ENCODE measurements at places on chromosomes 7 and 10.

GRCh38 chr10:28788252-28788651 lies 110.9 kb downstream of the BAMBI start:
- DNase-seq = no peak

GRCh38 chr7:100466653-100467605 lies 2.9 kb upstream of the SPACDR start:
- no peak for DNase-seq

DNA sequence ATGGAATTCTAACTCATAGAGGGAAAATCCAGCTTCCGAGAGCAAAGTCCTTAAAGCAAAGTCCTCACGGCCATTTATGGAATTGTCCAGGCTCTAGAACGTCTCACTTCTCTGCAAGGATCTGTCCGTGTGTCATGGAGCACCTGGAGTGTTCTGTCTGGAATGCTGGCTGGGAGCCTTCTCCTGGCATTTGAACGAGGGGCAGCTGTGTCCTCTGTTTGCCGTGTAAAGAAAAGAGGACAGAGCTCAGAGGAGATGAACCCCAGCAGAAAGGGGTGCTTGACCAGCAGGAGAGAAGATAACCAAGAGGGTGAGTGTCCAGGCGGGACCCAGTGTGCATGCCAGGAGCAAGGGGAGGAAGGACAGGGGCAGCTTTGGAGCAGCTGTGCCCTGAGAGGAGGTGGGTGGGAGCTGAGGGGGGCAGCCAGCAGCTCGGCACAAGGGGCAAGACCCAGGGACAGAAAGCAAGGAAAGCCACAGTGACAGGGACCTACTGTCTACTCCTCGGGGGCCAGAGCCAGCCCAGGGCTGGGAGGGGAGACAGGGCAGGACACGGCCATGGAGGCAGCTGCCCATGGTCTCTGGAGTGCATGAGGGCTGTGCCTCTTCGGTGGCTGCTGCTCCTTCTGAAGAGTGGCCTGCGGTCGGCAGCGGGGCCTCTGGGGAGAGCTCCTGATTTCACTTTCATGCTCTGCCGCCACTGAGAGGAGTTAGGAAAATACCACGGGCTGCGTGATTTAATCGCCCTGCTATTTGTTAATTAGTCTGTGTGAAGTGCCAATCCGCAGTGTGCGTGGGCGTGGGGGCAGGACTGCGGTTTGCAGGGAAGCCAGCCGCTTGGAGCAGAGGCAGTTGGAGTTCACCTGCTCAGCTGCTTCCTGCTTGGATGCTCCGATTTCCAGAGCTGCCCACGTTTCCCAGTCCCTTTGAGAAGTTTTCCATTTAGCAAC lies 149.3 kb upstream of the SHH start:
- no peak for DNase-seq

- no peak for DNase-seq
Observed at GRCh38 chr10:12668634-12669033, 319.3 kb downstream of the CAMK1D start.

DNA sequence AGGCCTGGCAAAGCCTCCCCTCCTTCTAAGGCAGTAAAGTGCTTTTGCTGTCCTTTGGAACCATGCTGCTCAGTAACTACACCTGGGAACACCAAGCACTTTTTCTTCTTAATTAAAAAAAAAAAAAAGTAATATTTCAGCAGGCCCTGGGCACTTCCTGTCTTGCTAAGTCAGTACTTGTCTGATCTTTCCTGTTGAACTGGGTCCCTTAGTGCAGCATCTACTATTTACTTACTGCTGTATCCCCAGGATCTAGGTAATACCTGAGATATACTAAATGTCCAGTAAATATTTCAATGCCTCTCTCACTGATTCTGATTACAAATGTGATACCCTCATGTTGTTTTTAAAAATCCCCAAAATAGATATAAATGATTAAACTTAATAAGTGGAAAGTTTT lies 77.4 kb downstream of the PPP1R3C start:
- no peak for DNase-seq

- no peak for DNase-seq
Observed at GRCh38 chr7:38385682-38386081, 112.2 kb upstream of the TARP start.

Measured in T-helper 2 cell (primary cell).